ENCODE measurements at places on chromosomes 3 and 15.
A peak's percentile ranks its signal among the peaks of the same experiment; 100 is the strongest.

GRCh38 chr15:74616366-74616939 is 817 bp downstream of the CLK3 start:
- peak; percentile 78 for DNase-seq

GRCh38 chr3:135103917-135104316 is 308.9 kb downstream of the EPHB1 start:
- no peak for DNase-seq

- no peak for DNase-seq
Observed at GRCh38 chr3:2268779-2269178, 170.1 kb downstream of the CNTN4 start.

DNA sequence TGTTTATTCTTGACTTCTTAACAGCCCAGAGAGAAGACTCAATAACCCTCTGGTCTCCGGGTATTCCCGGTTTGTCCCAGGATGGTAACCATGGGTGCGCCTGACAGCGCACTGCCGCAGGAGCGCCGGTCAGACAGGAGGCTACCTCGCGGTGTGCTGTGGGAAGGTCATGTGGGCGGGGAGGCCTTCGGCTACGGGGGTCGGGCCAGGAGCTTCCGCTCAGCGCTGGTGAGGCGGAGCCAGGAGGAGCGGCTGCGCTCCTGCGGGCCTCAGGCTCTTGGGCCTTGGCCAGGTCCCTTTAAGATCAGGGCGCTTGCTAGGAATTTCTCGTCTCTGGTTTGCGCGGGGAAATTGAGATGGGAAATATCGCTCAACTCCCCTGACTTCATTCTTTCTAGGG is 182.3 kb upstream of the NDN start:
- DNase-seq, result no peak

GRCh38 chr3:40908612-40909011 is 290.7 kb upstream of the CTNNB1 start:
- DNase-seq, result no peak

- DNase-seq, result peak; percentile 71
Observed at GRCh38 chr3:190319660-190320059, 2.6 kb downstream of the CLDN1 start.

- no peak for DNase-seq
Observed at GRCh38 chr15:99163271-99164062, 58.6 kb downstream of the SYNM start.

DNA sequence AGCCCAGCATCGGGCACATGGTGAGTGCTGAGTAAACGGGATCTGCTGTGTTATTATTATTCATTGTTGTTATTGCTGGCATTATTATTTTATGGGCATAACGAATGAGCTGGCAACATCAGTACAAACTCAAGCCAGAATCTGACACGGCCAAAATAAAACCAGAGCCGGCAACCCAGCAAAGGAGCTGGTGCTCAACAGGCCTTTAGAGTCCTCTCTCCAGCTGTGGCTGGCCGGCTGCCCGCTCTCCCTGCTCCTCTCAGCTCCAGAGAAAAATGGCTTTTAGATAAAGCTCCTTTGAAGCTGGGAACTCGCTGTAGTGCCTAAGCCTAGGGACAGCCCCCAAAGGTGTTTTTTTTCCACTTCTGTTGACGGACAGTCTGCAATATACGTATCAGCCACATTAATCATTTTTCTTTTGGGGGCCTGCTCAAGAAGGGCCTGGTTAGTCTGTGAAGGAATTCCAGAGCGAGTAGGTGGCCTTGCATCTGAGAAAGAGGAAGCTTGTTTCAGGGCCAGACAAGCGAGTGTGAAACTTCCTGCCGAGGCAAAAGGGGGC is 193.9 kb upstream of the UBE2E1 start:
- no peak for DNase-seq

DNA sequence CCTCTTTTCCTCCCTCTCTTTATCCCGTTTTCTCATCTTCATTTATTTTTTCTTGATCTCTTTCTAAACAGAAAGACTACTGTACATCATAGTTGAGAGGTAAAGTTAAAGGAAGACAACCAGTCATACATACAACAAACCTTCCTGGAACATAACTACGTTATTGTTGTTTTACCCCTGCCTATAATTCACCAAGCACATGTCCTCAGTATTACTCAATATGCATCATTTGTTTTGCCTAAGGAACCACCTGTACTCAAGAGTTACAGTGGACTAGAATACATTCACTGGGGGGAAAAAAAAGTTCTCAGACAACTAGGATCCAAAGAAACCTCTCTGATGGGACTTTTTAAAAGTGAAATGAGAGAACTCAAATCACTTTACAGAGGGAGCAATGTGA is 344.7 kb upstream of the RBMS3 start:
- no peak for DNase-seq

DNA sequence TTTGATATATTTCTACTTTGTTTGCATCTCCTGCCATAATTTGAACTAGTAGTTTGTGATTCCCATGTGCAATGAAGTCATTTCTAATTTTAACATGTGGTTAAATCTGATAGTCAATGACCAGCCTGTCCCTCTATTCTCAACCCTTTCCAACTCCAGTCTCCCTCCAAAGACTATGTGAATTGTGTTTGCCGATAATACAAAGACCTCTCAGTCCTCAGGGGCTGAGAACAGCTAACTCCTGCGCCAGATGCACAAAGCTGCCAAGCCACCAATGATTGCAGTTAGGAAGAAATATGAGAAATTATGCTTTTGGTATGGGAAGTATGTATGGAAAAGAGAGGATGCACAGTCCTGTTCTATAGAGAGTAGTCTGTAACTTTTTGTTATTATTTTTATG is 54.0 kb downstream of the KCNH8 start:
- DNase-seq, result no peak

GRCh38 chr15:95281470-95281869 is 1049.0 kb upstream of the NR2F2 start:
- DNase-seq, result no peak

DNA sequence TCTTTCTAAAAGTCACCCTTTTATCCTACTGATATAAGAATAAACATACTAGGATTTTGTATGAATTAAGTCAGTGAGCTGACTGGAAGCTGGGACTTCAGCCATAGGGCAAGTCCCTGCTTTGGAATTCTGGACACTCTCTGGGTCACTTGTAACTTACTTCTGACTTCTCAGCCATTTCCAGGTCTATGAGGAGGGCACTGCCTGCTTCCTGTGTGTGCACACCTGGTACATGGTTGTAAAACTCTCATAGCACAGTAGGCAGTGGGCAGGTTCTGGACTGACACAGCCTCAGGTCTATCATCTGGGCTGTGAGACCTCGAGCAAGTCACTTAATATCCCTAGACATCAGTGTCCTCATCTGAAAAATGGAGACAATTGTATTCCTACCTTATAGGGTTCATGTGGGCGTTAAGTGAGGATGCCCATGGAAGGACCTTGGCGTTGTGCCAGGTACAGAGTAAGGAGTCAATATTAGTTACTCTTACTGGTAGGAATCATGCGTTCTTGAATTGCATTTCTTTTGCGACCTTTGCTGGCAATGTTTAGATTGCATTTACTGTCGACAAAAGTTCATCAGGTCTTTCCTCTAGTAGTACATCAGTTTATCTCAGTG is 27.5 kb upstream of the TGM5 start:
- DNase-seq, result no peak

DNA sequence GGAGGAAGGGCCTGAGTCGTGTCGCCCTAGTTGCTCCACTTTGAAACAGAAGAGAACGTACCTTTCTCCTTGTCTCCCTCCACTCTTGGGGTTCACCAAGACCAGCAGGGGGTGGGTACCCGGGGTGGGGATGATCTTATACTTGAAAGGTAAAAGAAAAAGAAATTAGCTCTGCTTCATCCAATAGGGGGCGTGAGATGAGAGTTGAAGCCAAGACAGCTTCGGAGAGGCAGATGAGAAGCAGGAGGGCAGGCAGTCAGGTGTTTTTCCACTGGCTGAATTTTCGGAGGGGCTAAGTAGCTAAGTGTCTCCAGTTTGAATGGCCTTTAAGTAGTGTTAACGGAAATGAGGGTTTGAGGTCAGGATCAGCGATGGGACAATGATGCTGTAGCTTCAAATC is 100.4 kb downstream of the DGKG start:
- no peak for DNase-seq

DNA sequence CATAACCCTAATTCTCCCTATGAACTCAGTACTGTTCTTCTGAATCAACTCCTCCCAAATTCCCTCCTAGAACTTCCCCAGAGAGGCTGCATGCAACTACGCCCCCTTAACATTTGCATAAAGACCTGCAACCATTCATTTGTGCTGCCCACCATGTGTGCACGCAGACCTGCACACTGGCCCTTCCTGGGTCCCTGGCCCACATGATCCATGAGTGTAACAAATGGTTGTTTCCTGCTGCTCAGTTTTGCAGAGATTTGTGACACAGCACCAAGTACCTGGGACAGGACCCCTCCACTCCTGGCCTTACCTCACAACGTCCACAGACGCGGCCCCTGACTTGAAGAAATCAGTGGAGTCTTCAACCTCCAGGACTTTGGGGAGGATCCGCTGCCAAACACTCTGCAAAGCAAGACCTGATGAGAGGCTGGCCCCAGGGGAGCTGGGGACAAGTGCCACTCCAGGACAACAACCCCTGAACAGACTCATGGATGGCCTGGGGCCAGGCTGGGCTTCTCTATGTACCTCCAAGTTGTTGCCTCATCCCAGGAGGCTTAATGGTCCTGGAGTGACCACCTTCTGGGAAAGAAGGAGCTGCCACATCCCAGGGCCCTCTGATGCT is 33.8 kb downstream of the ALDH1L1 start:
- no peak for DNase-seq

Data from activated CD4-positive, alpha-beta T cell treated with anti-CD3 and anti-CD28 coated beads for 48 hours (primary cell).